ENCODE measurements at places on chromosomes 4 and X.

DNA sequence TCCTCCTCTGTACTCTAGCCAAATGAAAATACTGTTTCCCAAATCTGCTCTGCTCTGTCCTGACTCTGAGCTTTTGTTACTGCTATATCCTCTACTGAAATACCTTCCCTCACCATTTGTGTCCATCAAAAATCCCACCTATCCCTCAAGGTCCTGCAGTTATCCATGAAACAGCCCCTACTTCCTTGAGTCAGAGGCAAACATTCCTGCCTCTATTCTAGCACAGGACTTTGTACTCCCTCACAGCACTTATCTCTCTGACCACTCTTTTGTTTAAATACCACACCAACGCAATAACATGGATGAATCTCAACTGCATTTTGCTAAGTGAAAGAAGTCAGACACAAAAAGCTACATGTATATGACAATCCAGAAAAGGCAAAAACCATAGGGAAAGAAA lies 10.5 kb upstream of the RNF128 start:
- no peak for DNase-seq

DNA sequence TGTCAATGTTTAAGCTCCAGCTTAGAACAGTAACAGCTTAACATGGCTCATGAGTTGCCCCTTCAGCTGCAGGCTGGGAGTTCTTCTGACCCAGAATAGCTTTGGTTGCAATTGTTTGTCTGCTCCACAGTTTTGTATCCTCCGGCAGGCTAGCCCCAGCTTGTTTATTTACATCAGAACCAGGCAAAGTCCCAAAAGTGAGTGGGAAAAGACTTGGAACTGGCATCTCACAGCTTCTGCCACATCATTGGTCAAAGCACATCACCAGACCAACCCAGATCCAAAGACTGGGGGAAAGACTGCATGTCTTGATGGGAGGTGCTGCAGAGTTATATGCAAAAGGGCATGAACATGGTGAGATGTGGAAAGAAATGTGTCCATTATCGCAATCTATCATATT lies 231.2 kb upstream of the CPEB2 start:
- no peak for DNase-seq

GRCh38 chr4:127284236-127284635 lies 348.5 kb upstream of the INTU start:
- DNase-seq: no peak

DNA sequence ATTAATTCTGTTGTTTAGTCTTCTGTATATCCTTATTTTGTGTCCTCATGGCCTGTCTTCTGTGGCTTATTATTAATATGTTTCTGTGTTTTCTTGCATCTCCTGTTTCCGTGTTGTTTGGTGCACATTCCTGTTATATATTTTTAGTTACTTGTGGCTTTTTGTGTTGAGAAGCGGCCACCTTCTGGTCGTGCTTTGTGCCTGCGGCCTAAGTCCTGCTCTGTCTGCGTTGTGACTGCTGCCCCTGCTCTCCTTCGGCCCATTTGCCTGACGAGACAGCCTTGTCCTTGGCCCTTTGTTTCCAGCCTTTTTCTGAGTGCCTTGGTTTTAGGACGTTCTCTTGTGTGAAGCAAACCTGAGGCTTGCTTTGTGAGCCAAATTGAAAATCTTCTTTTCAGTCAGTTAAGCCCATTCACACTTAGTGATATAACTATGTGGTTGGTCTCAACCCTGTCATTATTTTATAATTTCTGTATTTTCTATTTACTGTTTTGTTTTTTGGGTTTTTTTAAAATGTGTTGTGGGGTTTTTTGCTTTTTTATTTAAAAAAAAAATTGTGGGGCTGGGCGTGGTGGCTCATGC lies 43.8 kb downstream of the TNIP2 start:
- no peak for DNase-seq

- no peak for DNase-seq
Observed at GRCh38 chrX:40845331-40845911, 110.1 kb upstream of the MED14 start.

- DNase-seq: no peak
Observed at GRCh38 chr4:2794486-2795299, 1.8 kb downstream of the SH3BP2 start.

DNA sequence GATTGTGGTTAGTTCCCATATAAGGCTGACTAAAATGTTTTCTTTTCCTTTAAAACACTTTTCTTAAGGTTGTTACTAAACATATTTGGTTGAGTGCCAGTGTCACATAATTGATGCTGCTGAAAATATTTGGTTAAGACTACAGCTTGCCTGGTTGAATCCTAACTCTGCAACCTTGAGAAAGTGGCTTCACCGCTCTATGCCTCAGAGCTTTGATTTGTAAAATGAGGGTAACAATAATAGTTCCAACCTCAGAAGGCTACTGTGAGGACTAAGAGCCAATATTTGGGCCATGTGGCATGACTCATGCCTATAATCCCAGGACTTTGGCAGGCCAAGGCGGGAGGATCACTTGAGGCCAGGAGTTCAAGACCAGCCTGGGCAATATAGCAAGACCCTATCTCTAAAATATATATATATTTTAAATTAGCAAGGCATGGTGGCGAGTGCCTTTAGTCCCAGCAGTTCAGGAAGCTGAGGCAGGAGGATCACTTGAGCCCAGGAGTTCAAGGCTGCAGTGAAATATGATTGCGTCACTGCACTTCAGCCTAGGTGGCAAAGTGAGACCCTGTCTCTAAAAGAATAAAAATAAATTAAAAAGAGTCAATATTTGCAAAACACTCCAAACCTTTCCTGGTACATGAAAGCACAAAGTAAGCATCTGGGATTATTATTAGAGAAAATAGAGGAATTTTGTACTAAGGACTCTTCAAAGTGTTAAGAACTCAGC lies 7.1 kb upstream of the NEIL3 start:
- no peak for DNase-seq

- DNase-seq: no peak
Observed at GRCh38 chrX:46812445-46812844, 24.4 kb upstream of the RP2 start.

GRCh38 chrX:136694431-136695087 lies 46.6 kb downstream of the CD40LG start:
- no peak for DNase-seq

- DNase-seq: no peak
Observed at GRCh38 chr4:86582410-86582809, 11.7 kb upstream of the PTPN13 start.

DNA sequence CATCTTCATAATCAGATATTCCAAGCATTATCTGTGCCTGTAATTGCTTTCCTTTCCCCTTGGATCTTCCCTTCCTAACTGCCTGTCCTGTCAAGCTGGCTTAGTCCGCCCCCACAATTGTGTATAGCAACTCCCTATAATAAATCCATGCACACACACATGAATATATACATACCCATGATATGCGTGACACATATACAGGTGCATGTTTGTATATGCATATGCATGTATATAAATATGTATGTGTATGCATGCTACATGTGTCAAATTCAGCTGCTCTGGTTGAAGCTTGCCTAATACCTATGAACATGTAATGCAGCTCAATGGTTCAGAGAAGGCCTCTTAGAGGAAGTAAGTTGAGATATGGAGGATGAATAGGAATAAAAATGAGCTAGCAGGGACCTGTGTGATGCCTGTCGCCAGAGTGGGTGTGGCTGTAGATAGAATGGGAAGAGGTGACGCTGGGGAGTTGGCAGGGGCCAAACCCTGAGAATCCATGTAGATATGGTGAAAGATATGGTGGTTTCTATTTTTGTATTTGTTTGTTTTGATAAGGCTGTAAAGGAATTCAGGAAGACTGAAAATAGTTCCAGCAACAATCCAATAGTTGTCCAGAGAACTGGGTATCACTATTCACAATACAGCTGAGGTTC lies 595.0 kb upstream of the BOD1L1 start:
- DNase-seq: no peak

- DNase-seq: no peak
Observed at GRCh38 chrX:134599184-134599914, 58.9 kb downstream of the PLAC1 start.

GRCh38 chrX:153873282-153874084 lies 12.5 kb downstream of the L1CAM start:
- no peak for DNase-seq

GRCh38 chr4:154422152-154422551 lies 69.4 kb downstream of the DCHS2 start:
- no peak for DNase-seq

GRCh38 chr4:54930226-54930625 lies 195.2 kb downstream of the KDR start:
- DNase-seq: no peak

DNA sequence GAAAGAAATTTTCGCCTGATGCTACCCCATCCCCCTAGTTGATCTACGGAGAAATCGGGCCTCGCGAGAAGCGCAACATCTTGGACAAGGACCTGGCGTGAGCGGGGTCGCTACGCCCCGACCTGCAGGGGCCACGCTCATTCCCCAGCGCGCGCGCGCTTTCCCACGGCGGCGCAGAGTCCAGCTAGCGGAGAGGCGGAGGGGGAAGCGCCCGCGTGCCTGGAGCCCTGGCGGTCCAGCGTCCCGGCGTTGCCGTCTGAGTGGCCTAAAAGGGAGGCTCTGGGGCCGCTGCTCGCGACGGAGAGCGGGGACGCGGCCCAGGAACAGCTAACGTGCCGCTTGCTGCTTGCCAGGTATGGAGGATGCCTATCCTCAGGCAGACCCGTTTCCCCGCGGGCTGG lies 6.0 kb upstream of the SOX3 start:
- no peak for DNase-seq

- no peak for DNase-seq
Observed at GRCh38 chr4:158444621-158445020, 77.1 kb upstream of the RXFP1 start.

DNA sequence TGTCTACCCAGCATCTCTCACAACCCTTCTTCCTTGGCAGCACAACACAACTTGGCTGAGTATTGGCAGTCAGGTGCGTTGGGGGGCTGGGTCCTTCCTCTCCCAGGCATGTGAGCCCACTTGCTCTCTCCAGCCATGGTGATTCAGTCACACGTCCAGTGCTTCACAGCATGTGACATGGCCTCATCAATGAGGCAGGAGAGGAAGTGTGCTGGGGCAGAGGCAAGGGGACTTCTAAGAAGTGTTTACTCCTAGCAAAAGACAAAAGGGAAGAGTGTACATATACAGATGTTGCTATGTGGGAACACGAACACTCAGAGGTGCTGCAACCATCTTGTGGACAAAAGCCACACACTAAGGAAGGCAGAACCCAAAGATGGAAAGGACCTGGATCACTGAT lies 380.8 kb downstream of the FBXW7 start:
- no peak for DNase-seq

- no peak for DNase-seq
Observed at GRCh38 chr4:185991770-185992169, 77.2 kb upstream of the TLR3 start.

GRCh38 chrX:15523088-15523487 lies 22.5 kb downstream of the BMX start:
- DNase-seq: no peak

DNA sequence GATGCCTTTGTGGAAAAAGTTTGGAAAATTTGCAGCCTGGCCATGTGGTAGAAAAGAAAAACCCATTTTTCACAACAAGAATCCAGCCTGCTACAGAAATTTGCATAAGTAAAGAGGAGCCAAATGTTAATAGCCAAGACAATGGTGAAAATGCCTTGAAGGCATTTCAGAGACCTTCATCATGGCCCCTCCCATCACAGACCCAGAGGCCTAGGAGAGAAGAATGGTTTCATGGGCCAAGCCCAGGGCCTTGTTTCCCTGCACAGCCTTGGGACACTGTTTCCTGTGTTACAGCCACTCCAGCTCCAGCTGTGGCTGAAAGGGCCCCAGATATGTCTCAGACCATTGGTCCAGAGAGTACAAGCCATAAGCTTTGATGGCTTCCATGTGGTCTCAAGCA lies 101.4 kb upstream of the LINC00632 start:
- no peak for DNase-seq

DNA sequence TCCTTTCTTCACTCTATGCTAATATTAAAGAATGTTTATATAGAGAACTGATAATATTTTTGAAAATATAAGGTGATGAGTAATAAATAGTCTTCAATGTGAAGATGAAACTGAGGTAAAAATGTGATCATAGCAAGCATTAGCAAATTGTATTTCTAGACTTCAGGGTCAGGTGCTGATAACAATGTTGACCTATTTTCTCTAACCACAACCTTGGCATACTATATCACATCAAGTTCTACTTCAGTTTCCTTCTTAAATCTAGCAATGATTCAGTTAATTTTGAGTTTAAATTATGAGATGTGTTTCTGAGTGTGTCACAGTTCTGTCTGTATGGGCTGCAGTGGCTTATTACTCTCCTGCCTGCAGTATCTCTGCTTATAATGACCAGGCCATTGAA lies 209.4 kb downstream of the RAPGEF2 start:
- no peak for DNase-seq

- DNase-seq: no peak
Observed at GRCh38 chr4:120007896-120008436, 58.7 kb downstream of the MAD2L1 start.

GRCh38 chr4:137519406-137519805 lies 12.9 kb downstream of the PCDH18 start:
- DNase-seq: no peak

GRCh38 chr4:146245246-146245645 lies 30.9 kb downstream of the REELD1 start:
- DNase-seq: no peak

DNA sequence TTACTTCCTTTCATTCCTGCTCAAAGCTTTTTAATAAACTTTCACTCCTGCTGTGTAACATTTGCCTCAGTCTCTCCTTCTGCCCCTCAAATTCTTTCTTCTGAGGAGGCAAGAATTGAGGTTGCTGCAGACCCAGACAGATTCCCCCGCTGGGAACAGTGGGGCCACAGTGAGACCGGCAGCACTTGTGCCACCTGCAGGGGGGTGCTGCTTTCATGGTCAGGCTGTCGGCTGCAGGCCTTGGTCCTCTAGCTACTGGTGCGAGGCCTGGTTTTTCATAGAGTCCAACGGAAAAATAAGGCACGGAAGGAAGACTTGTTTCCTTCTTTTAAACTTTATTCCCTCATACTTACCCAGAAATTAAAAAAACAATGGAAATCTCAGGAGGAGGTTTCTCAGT lies 296.7 kb downstream of the NR3C2 start:
- DNase-seq: no peak

DNA sequence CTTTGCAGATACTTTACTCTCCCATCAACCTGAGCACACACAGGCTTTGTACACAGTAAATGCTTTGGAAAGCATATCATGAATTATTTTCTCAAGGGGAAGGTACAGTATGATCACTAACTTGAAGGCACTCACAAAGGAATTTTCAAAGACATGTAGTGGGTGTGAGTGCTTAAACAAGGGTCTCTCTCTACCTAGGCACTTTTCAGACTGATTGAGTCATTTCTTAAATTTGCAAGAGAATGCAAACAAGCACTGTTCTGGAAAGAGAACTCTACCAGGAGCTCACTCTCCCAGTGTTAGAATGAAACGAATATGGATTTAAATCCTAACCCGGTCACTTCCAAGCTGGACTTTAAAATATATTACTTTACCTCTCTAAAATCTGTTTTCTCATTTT lies 85.7 kb downstream of the MAML3 start:
- DNase-seq: no peak

DNA sequence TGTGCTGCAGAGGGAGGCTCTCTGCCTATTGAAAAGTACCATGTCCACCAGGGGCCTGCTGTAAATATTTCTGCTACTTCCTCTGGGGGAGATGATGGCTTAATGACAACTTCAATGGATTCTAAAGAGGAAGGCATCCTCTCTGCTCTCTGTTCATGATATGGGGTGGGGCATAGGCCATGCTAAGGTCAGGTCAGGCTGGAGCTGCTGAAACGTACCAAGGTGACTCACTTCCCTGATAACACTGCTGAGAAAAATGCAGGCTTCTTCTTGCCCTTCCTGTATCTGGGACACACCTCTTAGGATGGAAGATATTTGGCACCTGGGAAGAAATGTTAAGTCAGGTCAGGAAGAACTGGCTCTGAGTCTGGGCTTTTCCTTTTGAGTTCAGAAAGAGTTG lies 31.5 kb downstream of the HS3ST1 start:
- DNase-seq: no peak

- DNase-seq: no peak
Observed at GRCh38 chr4:138308356-138308755, 66.2 kb upstream of the SLC7A11 start.

Measured in stimulated activated CD4-positive, alpha-beta T cell treated with anti-CD3 and anti-CD28 coated beads, Interleukin-15, amount 100 ng/mL, for 1 hour (primary cell).